ENCODE measurements at places on chromosomes 13 and 19.

DNA sequence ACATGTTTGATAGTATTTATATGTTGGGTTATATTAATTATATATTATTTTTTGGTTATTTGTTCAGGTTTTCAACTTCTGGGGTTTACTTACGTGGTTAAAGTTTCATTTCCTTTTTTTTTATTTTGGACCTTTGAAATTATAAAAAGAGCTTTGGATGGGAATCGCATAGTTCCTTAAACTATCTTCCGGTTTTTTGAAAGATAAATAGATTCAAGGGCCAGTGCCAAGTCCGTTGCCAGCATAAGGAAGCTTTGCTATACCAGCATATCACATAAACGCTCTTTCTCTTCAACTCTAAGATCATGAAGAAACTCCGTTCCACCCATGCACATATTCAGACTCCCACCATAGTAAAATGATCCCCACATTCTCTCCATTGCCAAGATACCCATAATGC lies 7.4 kb upstream of the OXGR1 start:
- no peak for DNase-seq

DNA sequence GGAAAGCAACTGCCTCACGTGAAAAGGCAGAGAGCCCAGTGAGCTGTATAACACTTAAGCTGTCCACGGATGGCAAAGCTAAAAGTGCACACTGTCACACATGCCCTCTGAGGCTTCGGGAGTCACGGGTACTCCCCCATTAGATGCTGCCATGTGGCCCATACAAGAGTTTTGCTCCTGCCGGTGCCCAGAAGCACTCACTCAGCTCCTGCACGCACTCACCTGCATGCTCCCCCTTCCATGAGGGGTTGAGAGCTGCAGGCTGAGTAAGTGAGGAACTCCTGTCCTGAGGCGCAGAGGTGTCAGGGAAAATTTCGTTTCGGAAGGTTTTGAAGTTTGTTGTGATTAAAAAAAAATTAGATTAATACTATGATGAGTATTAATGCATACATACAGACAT lies 939.2 kb upstream of the ATXN8OS start:
- DNase-seq = no peak

- no peak for DNase-seq
These were observed 1238.9 kb downstream of the UQCRFS1 start for GRCh38 chr19:27974082-27974513.

DNA sequence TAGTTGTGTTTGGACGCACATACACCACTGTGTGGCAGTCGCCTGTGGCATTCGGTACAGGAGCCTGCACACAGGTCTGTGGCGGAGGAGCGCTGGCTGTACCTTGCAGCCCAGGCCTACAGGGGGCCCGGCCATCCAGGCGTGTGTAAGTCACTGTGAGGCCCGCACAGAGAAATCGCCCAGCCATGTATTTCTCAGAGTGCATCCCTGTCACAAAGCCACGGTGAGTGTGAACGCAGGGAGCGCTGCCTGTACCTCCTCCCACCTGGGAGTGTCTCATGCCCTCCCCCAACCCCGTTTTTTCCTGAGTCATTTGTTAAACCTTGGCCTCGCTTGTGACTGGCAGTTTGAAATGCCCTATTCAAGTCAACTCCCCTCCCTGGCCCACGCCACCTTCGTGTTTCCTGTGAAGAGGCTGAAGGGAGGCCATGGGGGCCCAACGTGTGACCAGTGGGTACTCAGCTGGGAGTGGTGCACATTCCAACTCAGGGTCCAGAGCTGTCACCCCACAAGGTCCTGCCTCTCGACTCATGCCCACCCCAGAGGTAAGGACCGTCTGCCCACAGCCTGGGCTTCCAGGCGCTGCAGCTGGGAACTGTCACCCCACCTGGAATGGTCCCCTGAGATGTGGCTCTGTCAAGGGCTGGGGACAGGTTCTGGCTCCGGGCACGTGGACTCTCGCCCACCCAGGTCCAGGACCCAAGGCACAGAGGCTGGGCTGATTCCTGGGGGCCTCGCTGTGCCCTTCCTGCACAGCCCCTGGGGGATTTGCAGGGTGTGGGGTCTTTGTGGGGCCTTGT lies 11.6 kb upstream of the RASA3 start:
- no peak for DNase-seq

DNA sequence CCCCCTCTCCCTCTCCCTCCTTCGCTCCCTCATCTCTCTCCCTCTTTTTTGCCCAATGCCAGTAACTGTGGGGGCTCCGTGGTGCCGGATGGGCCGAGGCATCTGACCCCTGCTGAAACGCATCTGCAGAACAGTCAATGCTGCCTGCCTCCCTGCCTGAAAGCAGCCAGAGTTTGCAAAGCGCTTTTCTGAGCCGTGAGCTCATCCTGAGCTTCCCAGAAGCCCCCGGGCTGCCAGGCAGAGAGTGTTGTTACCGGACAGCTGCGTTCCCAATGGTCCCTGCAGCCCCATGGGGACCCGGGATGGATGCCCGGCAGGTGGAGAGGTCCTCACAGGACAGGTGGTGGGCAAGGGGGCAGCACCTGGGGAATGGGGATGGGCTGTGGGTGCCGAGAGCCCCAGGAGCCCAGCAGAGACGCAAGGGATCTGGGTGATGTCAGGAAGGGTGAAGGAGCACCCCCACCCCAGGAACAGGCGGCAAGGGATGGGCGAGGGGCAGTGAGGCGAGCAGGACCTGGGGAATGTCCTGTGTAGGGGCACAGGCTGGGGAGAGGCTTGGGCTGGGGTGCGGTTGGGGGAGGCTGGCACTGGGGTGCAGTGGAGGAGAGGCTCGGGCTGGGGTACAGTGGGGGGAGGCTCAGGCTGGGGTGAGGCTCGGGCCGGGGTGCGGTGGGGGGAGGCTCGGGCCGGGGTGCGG lies 33.0 kb downstream of the GPX4 start:
- DNase-seq = peak; percentile 30

GRCh38 chr19:39052243-39052746 lies 19.9 kb upstream of the FBXO27 start:
- peak; percentile 15 for DNase-seq

- no peak for DNase-seq
These were observed 72.5 kb downstream of the EDNRB start for GRCh38 chr13:77846173-77846572.

DNA sequence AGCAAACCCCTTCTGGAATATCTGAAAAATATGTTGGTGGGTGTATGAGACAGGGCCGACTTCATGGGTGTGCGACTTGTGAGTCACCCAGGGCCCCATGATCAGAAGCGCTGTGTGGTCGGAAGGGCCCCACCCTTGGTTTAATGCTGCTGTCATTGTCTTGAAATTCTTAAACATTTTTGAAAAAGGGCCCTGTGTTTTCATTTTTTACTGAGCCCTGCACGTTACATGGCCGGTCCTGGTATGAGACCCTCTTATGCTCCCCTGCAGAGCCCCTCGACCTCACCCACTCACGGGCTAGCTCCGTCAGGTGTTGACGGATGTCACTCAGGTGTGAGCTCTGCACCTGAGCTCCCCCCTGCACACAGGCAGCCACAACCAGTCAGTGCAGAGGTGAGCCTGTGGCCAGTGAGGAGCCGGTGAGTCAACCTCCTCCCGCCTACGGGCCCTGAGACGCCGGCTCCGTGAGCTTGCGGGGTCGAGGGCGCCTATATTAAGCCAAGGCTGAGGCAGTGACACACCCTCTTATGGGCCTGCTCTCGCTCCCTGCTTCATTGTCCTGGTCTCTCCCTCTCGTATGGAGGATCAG lies 27.7 kb downstream of the GADD45B start:
- DNase-seq = no peak

GRCh38 chr19:17873786-17874757 lies 2.3 kb downstream of the SLC5A5 start:
- peak; percentile 23 for DNase-seq
